ENCODE measurements at places on chromosomes 6 and 20.

GRCh38 chr6:11493974-11494373 is 43.6 kb upstream of the TMEM170B start:
- no peak for DNase-seq

DNA sequence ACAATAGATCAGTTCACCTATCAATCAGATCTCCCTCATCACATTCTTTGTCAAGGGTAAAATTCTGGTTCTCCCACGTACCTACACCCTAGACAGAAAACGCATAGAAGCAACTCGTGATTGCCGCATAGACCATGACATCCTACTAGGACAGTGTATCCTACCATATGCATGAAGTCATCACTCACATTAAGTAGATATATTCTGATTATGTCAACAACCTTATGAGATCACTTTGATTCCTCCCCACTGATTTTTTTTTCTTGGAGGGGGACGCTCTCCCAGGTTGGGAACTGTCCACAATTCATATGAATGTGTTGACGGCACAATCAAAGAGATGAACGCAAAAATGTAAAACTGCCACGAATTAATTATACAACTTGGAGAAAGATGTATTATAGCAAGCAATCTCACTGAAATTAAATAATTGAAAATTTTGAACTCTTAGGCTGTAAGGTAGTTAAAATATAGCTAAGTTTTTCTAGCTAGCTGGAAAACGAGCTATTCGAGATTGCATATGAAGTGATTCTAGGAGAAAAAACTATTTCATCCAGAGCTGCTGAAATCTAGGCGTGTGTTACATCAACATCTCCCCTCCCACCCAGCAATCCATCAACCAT is 82.5 kb upstream of the CCDC28A start:
- DNase-seq = no peak

GRCh38 chr6:97023982-97024381 is 99.5 kb downstream of the KLHL32 start:
- DNase-seq = no peak

DNA sequence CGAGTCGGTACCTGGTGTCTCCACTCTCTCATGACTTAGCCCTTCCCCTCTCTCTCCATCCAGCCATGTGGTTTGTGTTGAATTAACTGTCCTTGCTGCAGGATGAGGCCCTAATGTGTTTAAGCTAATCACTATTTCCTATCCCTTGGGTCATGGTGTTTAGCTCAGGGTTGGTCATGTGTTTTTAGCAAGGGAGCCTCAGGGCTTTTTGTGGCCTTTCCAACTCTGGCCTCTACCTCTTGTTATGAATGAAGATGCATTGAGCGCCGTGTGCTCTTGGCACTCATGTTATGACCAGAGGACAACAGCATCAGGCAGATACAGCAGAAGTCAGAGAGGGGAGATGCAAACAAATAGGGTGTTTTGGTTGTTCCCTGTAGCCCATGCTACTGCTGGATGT is 674.2 kb upstream of the FLRT3 start:
- DNase-seq = no peak

DNA sequence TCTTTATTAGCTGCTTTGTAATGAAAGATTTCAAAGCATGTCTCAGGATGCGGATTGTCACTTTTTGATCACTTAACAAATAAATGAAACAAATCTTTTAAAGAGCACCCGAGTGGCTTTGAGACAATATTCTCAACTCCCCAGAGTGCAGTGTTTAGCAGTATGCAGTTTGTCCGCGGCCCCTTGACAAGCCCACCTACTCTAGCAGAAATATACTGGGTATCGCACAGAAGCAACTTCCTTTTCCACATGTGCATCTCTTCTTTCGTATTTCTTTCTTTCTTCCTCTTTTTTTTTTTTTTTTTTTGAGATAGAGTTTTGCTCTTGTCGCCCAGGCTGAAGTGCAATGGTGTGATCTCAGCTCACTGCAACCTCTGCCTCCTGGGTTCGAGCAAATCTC is 84.5 kb upstream of the FAM184A start:
- DNase-seq = no peak

DNA sequence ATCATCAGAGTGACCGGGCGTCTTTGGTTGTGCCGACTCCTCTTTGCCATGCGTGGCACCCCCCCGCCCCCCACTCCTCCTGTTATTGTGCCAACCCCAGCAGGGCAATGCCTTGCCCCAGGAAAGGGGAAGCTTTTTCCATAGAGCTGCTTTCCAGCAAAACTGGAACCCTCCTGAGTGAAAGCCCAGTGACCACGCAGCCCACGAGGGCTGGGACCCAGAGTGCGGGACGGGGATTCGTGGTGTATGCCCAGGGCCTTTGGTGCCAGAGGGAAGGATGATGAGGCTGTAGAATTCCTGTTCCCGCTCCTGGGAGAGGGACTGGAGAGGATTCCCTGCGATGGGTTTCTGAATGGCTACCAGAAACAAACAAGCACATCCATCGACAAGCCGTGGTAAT is 116.8 kb upstream of the BACH2 start:
- no peak for DNase-seq

GRCh38 chr6:11224252-11224965 is 8.1 kb downstream of the NEDD9 start:
- no peak for DNase-seq

GRCh38 chr20:54293526-54293925 is 85.6 kb downstream of the PFDN4 start:
- DNase-seq = no peak

DNA sequence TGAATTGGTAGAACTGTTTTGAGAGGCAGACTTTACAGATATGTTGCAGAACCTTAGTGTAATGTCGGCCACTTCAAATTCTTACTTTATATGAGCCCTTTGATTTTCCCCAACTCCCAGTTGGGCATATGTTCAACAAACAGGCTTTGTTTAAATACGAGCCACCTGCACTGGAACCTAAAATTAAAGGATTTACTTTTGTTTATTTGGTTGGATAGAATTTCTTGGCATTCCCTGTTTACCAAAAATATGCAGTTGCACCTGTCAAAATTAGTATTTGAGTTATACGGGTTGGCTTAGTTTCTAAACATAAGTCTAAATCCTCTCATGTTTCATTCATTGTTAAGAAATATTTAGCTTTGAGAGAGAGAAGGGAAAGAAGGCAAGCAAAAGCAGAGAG is 2.4 kb upstream of the GLYATL3 start:
- no peak for DNase-seq

- no peak for DNase-seq
Measured at GRCh38 chr6:134122775-134123174, 70.4 kb upstream of the SLC2A12 start.

- DNase-seq = no peak
Measured at GRCh38 chr20:4797275-4797674, 75.6 kb downstream of the PRND start.

DNA sequence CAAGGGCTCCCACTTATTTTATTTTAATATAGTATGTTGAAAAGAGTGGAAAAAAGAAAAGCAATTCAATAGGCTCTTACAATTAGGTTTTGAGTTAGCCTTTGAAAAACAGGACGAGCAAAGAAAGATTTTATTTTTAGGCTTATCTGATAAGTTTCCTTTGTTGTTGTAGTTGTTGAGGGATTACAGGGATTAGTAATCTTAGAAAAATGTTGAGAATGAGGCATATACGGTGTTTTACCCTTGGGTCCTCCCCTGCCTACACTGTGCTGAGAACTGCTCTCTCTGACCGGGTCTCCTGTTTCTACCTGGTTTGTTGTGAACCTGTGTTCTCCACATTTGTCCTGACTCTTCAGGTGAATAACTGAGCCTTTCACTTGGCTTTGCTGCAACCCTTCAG is 16.7 kb downstream of the TRAPPC3L start:
- no peak for DNase-seq

DNA sequence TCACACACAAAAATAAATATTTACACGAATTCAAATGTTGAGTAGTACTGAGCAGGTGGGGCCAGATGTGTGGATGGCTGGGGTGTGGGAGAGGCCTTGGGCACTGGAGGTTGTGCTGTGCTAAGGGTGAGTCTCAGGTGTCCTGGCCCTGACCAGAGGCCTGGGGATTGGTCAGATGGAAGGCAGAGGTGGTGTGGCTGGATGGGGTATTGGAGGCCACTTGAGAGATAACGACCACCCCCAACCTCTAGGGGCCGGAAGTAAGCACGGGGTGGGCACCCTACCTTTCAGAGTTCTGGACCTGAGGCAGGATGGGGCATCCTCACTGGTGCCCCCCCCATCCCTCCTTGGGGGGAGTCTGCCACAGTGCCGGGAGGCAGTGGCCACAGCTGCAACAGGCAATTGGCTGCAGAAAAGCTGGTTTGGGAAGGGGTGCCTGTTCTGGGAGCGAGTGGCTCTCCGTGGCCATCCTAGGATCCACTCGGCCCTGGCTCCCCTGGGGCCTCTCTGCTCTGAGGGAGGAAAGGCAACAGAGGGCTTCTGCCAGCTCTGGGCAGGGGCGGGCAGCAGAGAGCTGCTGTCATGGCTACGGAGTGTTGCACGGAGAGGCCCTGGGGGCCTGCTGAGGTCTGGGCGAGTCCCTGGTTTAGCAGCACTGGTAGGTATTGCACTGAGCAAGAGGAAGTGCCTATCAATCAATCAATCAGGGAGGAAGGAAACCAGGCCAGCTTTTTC is 87.6 kb downstream of the ASXL1 start:
- no peak for DNase-seq

DNA sequence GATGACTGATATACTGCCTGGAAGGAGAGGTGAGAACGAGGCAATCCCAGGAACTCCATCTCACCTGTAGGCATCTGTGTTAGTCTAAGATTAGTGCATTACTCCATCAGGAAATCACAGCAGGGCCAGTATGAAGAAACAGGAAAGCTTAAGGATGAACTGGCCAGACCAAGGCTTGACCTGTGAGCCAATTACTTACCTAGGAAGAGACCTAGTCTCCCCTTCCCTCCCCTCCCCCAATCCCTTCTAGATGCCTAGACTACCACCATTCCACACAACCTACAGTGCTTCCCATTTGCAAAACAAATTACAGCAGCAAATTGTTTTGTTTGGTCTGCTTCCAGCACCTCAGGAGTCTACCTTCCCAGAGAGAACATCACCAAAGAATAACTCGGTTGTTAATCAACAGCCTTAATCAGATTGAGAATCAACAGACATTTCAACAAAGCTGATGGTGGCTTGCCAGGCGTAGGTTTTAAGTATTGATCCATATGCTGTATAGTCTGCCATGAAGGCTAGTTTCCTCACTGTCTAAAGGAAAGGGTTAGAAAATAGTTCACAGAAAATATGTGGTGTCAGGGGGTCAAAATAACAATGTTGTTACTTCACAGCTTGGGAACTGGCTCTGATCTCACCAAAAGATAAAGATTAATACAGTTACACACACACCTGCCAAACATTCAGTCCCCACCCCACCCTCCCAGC is 10.1 kb downstream of the PKHD1 start:
- no peak for DNase-seq

GRCh38 chr6:11685481-11686093 is 93.0 kb downstream of the ADTRP start:
- no peak for DNase-seq

GRCh38 chr20:8903655-8904605 is 165.0 kb upstream of the PLCB4 start:
- DNase-seq = no peak

GRCh38 chr6:74434171-74434570 is 738.2 kb downstream of the CD109 start:
- no peak for DNase-seq
